Activated CD4-positive, alpha-beta T cell treated with anti-CD3 and anti-CD28 coated beads, Interleukin-2, amount 50 U/mL, for 16 hours (primary cell): ENCODE measurements at places on chromosomes 3 and 15.

- DNase-seq: no peak
These were observed 3.4 kb upstream of the MEIS2 start for GRCh38 chr15:37103475-37104423.

DNA sequence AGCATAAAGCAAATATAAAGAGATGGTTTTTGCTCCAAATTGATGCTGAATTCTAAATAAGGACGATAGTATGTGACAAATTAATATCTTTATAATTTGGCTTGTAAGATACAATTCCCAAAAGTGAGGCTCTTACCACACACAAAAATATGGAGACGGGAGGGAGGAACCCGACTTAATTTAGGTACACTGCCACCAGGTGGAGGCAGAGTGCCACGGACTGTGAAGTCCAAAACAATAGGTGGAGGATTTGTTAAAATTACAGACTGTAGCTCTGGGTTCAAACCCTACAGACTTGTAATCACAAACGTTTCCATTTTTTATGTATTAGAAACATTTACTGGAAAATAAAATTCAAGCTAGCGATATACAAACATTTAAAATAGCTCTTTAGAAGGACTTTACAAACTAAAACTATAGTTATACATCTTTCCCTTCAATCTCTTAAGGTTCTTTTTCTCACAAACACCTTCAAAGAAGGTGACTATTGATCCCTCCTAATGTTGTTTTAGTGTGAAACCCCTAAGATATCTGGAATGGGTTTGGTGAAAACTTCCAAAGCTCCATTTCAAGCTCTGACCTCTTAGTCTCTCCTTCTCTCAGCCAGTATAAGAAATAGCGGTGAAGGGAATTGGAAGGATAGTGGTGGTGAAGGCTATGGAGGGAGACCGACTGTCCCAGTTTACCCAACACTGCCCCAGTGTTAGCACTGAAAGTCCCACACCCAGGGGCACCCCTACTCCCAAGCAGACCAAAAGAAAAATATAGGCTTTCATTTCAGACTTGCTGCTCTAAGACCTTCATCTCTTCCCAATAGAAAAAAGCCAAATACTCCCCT is 89.7 kb downstream of the AQP9 start:
- DNase-seq: peak; percentile 69

DNA sequence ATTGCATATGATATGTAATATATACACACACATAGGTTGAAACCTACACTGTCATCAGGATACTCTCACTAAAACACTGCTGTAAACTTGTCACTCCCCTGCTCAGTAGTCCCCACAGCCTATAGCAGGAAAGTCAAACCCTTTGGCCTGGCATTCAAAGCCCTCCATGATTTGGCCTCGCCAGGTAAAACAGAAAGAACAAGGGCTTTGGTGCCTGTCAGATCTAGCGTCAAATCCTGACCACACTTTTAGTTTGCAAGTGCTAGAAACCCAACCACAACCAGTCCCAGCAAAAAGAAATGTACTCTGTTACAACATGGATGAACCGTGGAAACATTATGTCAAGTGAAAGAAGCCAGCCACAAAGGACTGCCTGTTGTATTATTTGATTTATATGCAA is 11.4 kb downstream of the CRABP1 start:
- peak; percentile 20 for DNase-seq

DNA sequence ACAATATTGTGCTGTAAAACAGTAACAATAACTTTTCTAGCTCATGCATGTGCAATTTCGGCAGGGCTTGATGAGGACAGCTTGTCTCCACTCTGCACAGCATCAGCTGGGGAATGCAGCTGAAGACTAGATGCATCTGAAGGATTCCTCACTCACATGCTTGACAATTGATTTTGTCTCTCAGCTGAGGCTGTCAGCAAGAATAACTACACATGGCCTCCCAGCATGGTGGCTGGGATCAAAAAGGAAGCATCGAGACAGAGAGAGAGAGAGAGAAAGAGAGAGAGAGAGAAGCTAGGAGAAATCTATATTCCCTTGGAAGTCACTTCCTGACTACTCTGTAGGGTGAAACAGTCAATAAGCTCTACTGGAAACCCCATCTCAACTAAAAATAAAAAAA is 487.1 kb downstream of the PLOD2 start:
- DNase-seq: no peak

DNA sequence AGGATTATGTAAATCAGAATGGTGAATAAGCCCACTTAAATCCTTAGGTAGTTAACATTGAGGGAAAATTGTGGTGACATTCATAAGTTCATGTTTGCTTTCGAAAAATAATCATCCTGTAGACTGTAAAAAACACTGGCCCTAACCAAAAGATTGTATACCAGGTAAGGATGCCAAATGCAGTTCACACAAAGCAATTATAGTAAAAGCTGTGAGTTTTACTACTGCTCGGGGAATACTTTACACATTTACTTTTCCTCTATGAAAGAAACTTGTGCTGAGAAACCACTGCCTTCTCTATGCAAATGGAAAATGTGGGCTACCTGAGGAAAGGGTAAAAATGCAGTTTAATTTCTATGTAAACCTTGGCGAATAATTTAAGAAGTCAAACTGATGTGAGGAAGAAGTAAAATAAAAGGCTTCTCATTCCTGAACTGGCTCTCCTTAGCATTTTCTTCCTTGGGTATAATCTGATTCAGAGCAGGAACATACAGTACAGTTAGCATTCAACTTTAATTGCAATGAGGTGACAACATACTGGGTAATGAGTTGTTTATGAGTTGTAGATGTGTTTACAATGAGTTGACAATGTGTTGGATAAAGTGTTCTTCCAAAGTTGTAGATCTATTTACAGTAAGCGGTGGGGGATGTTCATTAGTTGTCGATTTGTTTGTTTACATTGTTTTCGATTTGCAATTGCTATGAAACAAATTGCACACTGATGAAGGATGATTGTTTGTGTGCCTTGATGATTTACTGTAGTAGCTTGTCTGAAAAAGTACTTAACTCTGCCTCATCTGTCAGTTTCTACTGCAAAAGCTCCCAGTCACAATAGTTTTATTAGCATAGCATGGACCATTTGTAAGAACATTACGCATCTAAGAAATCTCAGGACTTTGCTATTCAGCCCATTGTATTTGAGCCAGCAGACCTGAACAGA is 453.0 kb upstream of the DPH6 start:
- no peak for DNase-seq

- no peak for DNase-seq
These were observed 1.1 kb downstream of the SEC13 start for GRCh38 chr3:10319804-10320203.

DNA sequence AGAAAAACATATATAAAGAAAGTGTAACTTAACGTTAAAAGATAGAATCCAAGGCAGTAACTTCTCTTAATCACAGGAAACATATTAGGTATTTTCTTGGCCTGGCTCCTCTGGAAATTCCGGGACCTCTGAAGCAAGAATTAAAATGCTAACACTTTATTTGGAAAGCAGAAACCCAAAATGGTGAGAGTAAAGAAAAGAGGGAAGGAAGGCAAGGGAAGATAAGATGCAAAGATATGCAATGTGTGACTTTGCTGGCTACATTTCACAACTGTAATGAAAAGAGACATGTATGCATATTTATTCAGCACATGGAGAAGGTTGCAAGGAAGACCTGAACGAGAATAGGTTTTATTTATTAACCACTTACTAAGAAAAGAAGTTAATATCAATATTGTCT is 372.5 kb downstream of the TBL1XR1 start:
- no peak for DNase-seq

DNA sequence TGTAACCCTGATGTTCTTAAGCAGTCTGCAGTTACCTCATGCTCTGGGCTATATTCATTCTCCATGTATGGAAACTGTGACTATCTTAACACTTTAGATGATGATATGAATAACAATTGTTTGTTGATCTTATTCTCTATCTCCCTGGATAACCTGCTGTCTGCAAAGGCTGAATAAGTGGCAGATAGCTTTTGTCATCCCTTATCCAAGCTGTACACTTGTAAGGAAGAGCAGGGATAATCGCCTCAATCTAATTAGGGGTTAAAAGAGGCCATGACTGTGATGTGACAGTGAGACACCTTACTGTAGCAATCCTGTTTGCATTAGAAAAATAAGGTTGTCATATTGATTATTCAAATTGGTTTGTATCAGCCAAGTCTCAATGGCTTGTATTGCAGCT is 123.9 kb downstream of the RSRC1 start:
- no peak for DNase-seq

GRCh38 chr3:40242216-40242615 is 67.3 kb upstream of the EIF1B start:
- no peak for DNase-seq

- no peak for DNase-seq
These were observed 83.8 kb downstream of the PLOD2 start for GRCh38 chr3:146077181-146077580.

DNA sequence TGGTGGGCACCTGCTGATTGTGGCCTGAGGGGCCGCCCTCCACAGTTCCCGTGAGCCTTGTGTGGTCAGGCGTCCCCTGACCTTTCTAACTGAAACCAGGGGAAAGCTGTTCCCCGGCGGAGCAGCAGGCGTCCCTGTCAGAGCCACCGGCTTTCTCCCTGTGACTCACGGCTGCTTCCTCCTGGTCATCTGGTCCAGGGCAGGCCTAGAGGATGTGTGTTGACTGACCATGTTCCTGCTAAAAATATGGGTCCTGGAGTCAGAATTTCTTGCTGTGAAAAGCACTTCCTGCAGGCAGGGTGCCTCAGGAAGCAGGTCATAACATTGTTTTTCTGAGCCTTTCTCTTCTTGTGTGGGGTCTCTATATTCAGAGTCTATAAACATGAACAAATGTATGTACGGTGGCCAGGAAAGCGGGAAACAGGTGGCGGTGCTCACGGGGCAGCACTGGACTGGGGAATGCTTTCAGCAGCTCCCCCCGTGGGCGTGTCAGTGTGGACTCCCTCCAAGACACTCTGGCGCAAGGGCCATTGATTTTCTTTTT is 38.4 kb upstream of the CGNL1 start:
- no peak for DNase-seq

GRCh38 chr3:134527037-134527436 is 41.2 kb downstream of the CEP63 start:
- DNase-seq: no peak

- no peak for DNase-seq
These were observed 6.4 kb downstream of the CFAP92 start for GRCh38 chr3:128987302-128988100.

GRCh38 chr15:36332896-36333295 is 246.5 kb upstream of the CDIN1 start:
- no peak for DNase-seq

DNA sequence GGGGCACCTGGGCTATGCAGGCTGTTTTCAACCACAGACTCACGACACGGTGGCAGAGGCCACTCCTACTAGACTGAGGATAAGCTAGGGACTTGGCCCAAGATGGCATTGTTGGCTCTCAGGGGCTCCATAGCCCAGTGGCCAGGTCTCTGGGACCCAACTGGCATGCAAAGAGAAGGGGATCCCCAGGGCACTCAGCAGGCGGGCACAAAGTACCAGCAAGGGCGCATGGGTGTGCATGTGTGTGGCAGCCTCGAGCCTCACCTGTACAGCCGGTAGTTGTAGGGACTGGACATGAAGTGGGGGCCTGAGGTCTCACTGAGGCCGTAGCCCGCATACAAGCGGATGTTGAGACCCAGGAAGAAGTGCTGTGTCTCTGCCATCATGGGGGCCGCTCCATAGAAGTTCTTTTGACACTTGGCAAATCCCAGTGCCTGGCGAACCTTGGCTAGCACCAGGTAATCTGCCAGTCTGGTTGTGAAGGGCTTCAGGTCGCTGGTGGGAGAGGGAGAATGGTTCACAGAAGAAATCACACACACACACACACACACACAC is 30.2 kb downstream of the IDH3A start:
- no peak for DNase-seq

DNA sequence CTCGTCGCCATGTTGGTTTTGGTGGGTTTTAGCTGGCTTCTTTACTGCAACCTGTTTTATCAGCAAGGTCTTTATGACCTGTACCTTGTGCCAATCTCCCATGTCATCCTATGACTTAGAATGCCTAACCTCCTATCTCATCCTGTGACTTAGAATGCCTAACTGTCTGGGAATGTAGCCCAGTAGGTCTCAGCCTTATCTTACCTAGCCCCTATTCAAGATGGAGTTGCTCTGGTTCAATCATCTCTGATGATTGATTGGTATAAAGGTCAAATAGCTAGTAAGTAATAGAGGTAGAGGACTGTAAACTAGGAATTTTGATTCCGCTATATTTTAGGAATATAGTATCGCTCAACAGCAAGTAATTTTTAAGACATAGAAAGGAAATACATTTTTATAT is 1.3 kb upstream of the ACKR2 start:
- no peak for DNase-seq

- DNase-seq: no peak
These were observed 118.8 kb downstream of the SRGAP3 start for GRCh38 chr3:9130345-9131305.

GRCh38 chr3:181250714-181251113 is 261.2 kb upstream of the DNAJC19 start:
- DNase-seq: no peak

- DNase-seq: no peak
These were observed 113.6 kb downstream of the POLR2M start for GRCh38 chr15:57820119-57820518.

GRCh38 chr15:101307897-101308603 is 13.0 kb upstream of the SNRPA1 start:
- DNase-seq: no peak

DNA sequence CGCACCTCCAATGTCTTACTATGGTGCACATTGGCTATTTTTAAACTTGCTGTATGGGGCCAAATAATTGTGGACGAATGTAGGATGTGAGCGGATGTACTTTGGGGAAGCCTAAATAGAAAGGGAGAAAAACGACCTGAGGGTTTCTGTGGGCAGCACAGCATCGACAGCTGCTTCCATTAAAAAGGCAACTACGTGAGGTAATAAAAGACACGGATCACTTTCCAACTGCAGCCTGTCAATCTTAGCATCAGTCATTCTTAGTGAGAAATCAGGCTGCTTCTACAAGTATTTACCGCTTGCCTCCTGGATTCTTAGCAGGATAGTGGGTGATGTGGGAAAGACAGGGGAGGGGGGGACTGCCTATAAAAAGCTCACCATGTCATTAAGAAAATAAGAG is 186.7 kb upstream of the SLC2A2 start:
- no peak for DNase-seq

DNA sequence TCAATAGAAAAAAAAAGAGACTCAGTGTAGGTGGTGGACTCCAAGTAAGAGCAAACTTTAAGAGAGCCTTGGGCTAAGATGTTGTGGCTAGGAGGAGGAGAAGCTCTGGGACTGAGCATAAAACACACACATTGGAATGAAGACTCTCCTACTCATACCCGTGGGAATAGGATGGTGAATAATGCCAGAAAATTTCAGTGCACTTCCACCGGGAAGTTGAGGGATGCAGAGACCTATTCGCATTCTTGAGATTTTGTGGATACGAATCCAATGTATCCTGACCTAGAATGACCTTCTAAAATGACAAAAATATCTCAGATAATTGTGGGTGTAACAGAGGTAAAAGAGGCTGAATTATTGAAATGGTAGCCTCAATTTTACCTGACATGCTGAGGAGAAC is 388.7 kb upstream of the SGO1 start:
- no peak for DNase-seq

DNA sequence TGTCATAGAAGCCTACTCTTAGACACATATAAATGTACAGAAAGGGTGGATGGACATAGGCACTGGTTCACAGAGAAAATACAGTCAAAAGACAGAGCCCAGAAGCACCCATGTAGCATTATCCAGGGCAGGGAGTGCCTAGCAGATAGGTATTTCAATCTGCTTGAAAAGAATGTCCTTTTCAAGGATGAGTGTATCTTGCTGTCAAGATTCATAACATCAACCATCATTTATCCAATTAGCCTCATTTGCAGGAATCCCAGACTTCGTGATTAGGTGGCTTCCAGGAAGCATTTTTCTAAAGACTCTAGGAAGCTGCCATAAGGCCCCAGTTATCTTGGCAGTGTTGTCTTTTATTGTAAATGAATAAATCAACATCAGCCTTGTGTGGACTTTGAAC is 55.6 kb downstream of the SCN11A start:
- DNase-seq: no peak
